T-helper 22 cell (primary cell): ENCODE measurements at places on chromosomes 6 and 20.
A peak's percentile ranks its signal among the peaks of the same experiment; 100 is the strongest.

DNA sequence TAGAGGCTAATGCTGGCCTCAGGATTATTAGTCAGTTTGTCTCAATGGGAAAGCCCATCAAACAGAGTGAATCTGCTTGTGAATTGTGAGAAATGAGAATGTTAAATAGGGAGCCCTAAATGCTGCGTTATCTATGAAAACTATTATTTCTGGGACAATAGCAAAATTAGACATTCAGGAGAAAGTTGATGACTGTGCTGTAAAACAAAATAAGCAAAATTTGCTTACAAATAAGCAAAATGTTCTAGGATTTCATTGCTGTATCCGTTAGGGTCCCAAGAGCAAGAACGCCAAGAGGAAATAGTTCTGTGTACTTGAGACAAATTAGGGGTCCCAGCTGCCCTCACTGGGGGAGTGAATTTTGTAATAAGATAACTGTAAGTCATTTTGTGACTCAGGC lies 59.2 kb upstream of the RAB32 start:
- no peak for DNase-seq

GRCh38 chr20:56343861-56344381 lies 14.9 kb upstream of the FAM210B start:
- DNase-seq = no peak

- no peak for DNase-seq
Observed at GRCh38 chr6:168342636-168343035, 23.1 kb upstream of the DACT2 start.

GRCh38 chr6:34201455-34202107 lies 35.1 kb upstream of the HMGA1 start:
- DNase-seq = no peak

DNA sequence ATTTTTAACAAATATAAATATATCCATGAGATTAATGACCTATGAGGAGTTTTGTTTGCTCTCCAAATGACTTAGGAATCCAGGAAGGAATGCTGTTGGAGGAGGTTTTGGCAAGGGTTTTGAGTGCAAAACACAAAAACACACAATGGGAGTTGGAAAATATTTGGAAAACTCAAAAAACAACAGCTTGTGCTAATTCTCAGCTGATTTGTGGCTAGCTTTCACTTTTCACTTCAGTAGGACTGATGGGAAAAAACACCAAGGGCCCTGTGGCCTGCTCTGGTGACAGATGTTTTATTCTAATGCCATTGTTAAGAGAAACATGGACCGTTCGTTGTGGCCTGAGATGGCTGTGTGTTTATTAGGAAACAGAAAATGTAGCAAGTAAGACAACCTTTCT lies 113.9 kb downstream of the ALDH8A1 start:
- no peak for DNase-seq

- no peak for DNase-seq
Observed at GRCh38 chr20:60804240-60804917, 447.7 kb upstream of the CDH4 start.

- no peak for DNase-seq
Observed at GRCh38 chr6:391559-392440, at the start of gene IRF4. Gene IRF4, plus strand, starts transcription at chr6:391752. Its CDS starts 1,401 bp downstream, at chr6:393153.

DNA sequence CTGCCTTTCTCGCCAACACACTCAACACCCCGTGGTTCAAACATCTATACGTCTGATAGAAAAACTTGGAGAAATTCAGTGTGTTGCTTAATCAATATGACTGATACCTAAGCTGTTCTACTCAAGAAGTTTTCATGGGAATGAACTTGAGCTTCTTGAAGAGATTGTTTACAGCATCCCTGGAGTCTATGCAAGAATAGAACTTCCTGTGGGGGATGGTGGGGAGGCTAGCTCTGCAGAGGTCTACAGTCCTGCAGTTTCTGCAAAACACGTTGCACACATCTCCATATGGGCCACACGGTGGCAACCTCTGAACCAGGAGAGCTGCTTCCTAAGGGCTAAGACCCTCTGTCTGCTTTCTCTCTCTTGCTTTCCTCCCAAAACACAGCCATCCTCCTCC lies 32.7 kb upstream of the FANCE start:
- DNase-seq = no peak

DNA sequence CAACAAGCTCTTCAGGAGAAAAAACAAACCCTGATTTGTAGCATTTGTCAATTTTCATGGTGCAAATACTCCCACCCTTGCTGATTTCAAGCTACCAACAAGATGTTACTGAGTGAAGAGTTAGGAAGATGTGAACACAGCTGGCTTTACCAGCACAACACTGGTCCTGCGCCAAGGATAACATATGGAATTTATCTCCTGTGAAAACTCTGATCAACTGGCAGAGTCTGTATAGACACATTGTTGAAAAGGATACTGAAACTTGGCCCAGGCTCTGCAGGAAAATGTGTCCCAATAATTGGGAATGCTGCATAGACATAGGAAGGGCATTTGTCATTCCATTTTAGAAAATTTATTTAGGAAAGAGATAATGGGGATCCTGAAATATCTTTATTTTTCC lies 29.0 kb downstream of the OTOR start:
- no peak for DNase-seq

DNA sequence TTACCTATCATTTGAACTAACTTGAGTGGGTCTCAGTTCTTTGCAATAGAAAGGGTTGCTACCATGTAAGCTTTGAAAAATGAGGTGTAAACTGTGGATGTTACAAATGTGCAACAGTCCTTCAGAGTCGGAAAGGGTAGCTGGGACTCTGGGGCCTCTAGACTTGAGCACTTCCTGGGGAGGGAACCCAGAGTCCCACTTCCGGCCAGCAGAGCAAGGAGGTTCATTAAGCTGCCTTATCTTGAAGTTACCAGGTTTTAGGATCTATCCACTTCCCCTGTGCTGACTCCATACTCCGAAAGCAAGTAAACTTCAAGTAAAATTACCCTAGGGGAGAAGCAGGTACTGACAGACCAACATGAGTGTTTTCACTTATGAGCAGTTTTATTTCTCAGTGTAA lies 9.4 kb downstream of the TRIM10 start:
- DNase-seq = no peak

GRCh38 chr6:5632348-5632935 lies 371.1 kb downstream of the FARS2 start:
- no peak for DNase-seq

GRCh38 chr6:166565084-166565967 lies 21.2 kb downstream of the RAMACL start:
- no peak for DNase-seq

- DNase-seq = no peak
Observed at GRCh38 chr6:140178520-140178919, 804.1 kb upstream of the CITED2 start.

GRCh38 chr6:131688286-131688685 lies 12.9 kb downstream of the OR2A4 start:
- no peak for DNase-seq

- DNase-seq = no peak
Observed at GRCh38 chr6:81818901-81819361, 66.5 kb upstream of the TENT5A start.

DNA sequence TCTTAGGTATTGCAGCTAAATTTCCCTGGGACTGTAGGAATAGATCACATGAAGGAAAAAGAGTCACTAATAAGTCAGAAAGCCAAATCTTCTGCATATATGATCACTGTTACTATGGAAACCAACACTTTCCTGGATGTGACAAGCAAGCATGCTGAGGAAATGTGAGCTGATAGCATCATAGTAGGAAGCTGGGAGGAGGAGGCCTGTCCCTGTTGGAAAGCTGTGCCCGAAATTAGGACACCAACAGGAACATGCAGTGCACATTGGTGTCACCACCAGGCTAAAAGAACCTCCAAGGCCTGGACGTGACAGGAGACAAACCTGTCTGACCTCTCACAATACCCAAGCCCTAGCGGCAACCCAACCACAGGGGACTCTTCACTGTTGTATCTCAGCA lies 181.9 kb upstream of the PCSK2 start:
- no peak for DNase-seq

DNA sequence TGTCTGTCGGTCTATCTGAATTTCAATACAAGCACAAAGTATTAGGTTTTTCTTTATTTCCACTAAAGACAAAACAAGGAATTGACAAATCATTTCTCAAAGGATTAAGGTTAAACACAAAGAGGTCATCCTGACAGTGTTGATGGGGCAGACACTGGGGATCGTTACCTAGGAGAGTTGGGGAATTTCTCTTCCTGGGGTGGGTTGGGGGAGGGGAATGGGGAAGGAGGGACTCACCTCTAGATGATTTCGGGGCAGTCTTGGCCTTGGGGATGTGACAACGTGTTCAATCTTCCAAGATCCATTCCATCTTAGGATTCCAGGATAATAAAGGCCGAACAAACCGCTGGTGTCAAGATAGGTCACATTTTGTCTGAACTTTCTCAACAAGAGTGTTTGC lies 35.4 kb upstream of the FOXA2 start:
- DNase-seq = no peak

DNA sequence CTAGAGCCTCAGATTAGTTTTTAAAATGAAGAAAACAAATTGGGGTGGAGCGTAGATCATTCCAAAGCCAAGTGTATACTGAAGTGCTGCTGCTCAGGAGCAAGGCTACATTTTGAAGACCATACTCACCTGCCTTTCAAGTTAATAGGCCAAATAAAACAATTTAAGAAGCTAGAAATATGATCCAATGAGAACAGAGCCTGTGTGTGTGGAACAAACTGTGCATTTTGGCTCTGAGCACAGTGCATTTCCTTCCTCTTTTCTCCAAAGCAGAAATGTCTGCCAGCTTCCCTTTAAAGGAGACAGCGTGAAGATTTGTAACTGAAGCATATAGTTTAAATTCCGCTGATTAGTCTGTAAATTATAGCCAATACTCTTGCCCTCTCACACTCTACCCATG lies 3.2 kb upstream of the IFNGR1 start:
- DNase-seq = no peak

DNA sequence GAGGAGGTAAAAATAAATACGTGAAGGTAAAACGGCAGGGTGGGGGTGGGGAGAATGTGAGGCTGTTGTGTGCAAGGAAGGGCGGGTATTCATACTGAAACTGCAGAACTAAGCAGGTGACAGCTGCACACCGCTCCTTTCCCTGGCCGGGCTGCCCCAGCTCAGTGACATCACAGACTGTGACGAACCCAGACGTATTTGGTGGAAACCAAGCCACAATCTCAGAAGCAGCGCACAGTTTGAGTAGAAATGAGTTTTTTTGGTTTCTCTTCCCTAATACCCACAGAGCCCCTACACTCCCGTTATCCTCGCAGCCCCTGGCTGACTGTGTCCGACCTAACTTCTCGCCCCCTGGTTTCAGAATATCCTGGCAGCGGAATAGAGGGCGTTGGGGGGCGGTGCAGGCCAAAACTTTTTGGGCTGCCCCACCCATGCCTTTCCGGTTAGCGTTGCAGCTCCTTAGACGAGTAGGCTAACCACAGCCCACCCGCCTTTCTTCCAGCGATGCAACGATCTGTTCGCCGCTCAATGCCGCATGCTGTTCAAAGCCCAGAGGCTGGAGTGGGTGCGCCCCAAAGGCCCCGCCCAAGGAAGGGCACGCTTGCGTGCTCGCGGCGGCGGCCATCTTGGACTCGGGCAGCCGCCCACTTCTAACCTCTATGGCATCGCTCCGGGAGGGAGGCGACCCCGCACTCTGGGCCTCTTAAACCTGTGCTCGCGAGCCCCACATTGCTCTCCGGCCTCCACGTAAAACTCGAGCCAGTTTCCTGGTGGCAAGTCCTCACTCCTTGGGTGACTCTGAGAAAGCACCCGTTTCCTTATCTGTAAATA lies 9.1 kb downstream of the BAK1 start:
- DNase-seq = peak; percentile 91
